ENCODE measurements at places on chromosomes 6 and 20.

GRCh38 chr20:62733891-62734290 is 25.3 kb downstream of the NTSR1 start:
- no peak for DNase-seq

GRCh38 chr20:51019656-51020592 is 3.0 kb downstream of the KCNG1 start:
- DNase-seq, result no peak

DNA sequence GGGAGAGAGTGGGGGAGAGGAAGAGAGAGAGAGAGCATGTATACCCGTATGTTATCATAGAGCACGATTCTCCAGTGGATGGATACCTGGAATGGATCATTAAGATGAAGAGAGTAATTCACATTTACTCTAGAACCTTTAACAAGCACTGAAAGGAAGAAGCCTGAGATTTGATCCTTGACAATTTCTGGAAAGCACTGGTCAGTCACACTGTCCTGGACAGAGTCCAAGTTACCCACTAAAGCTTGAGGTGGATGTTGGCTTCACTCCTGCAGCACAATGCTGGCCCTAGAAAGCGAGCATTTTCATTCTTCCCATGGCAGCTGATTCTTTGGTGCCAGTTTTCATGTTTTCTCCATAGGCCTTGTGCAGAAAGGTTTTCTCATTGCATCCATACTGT is 25.6 kb downstream of the NFYA start:
- DNase-seq, result no peak

DNA sequence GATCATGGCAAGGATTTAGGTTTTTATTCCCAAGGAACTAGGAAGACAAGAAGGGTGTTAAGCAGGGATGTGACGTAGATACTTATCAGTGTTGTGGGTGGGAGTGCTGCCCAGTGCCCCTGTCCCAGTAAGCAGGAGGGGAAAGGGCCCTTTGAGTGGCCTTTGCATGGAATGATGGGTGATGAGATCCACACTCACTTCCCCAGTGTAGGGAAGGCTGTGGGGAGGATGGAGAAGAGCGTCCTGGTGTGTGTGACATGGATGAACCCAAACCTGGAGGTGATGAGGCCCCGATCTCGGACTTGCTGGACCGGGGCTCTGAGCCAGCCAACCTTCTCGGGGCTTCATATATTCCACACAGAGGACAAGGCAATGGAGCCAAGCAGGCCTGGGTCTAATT is 610.9 kb downstream of the CDH26 start:
- no peak for DNase-seq

DNA sequence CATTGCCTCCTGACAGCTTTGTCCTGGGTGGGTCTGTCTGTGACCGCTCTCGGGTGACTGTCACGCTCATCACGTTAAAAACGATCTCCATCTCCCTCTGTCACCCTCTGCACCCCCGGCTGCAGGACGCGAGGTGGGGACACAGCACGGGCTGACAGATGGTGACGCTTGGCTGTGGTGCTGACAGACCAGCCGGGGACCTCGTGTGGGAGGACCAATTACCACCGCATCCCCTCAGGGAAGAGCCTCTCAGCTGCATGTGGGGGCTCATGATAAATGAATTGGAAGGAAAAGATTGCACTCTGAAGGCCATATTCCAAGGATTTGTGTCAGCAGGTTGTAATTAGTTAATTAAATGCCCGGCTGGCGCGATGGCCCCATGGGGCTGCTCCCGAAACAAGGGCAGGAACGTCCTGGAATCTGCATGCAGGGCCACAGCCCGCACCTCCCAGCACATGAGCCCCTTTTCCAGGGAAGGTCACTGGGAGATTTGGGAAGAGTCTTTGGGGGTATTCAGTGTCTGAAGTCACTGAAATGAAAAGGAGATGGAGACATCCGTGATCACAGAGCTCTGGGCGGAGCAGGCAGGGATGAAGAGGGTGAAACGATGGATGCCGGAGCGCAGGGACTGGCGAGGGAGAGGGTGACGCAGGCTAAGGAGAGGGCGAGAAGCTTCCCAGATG is 87.1 kb downstream of the ERMARD start:
- DNase-seq, result no peak

GRCh38 chr20:49888212-49889000 is 26.9 kb downstream of the SPATA2 start:
- DNase-seq, result peak; percentile 57

GRCh38 chr20:17860301-17861197 is 108.0 kb downstream of the SNX5 start:
- DNase-seq, result no peak

DNA sequence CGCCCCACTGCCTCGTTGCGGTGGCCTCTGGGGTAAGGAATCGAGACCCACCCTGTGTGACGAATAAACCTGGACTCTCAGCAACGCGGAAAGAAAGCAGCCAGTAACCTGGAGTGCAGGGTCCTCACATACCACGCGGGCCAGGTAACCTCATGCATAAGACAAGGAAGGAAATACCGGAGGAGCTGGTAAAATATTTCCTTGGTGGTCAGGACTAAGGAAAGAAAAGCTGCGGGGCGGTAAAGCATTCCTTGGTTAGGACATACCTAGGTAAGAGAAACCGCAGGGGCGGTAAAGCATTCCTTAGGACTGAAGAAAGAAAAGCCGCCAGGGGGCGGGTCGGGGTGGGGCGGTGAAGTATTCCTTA is 80.7 kb downstream of the SYTL3 start:
- DNase-seq, result no peak

DNA sequence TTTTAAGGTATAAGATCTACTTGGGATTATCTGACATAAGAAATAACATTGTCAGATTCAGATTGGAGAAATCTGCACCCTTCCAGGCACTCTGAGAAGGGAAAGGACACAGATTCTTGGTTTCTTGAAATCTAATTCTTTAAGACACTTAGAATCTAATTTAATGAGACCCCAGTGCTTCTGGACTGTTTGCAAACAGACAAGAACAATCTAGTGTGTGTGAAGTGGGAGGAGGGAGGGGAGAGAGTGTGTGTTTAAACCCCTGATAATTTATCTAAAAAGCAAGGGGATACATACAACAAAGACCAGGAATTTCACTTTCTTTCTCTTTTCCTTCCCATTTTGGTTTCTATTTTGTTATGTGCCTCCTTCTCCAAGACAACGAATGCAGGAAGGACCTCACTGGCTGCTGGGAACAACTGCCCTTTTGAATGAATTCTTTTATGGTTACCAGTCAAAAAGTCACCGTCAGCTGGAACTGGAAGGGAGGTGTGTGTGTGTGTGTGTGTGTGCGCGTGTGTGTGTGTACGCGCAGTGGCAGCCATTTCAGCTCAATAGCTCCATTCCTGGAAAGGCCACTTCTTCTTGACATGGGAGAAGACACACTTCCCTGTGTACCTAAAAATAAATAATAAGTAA is 129.4 kb downstream of the BCAS1 start:
- DNase-seq, result peak; percentile 77

DNA sequence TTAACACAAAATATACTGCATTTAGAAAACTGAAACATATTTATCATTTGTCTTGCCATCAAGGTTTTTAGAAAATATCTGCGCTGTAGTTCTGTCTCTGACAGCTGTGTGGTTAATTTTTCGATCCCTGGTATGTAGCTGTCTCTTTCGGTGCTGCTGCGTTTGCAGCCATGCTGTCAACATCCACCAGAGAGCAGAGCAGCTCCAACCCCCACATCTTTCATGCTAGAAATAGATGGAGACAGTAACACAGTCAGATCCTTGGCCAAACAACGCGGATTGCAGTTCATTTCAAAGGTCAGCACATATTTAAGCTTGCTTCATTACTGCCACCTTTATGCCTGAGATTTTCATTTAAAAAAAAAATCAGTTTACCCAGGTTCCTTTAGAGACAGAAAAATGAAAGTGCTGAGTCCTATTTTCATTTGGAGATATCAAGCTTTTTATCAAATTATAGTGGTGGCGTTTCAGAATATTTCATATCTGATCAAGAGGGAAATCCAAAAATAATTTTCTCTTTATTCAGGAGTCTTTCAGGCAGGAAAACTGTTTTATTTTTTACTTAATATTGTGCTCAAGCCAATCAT is 157.7 kb upstream of the MMS22L start:
- peak; percentile 9 for DNase-seq

DNA sequence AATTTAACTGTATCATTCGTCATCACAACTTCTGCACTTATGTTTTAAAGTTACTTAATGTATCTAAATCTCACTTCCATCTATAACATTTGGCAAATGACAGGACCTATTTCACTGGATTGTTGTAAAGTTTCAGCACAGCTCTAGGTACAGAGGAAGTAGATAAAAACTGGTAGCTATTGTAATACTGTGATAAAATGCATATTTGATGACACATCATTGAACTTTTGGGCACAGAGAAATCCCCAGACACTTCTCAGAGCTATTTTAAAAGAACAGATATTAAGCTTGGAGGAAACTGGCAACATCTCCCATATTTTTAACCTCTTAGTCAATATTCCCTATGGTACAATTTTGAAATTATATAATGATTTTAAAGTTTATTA is 138.7 kb downstream of the RFPL4B start:
- DNase-seq, result peak; percentile 21

GRCh38 chr20:36866681-36867495 is 9.1 kb upstream of the TLDC2 start:
- no peak for DNase-seq

- DNase-seq, result no peak
These were observed 305.3 kb downstream of the CLIC5 start for GRCh38 chr6:45710304-45710821.

- DNase-seq, result no peak
These were observed 169.8 kb downstream of the ERMARD start for GRCh38 chr6:169921217-169921616.

DNA sequence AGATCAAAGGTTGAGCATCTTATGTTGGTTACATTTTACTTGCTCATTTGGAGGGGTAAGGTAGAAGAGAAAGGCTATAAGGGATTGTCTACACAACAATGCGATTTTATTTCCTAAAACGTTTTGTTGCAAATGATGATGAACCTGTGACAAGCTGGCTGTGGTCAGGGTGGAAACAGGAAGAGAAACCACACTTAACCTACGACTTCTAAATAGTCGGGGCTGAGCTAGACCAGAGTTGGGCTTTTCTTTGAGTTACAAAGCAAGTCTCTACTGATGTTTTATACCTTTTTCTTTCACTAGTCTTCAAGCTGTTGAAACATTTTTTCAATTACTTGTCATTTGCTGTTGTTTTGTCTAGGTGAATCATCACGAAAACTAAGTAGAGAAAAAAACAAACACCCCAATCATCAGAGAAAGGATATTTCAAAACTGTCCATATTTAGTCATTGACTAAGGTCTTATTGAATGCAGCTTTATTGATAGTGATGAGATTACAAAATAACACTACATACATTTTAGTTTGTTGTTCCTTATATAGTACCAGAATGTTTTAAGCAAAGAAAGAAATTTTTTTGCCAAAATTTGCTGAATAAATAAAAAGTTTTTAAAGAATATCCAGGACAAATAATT is 18.0 kb downstream of the KLHL31 start:
- no peak for DNase-seq

GRCh38 chr6:6703699-6704098 is 115.2 kb downstream of the LY86 start:
- no peak for DNase-seq

DNA sequence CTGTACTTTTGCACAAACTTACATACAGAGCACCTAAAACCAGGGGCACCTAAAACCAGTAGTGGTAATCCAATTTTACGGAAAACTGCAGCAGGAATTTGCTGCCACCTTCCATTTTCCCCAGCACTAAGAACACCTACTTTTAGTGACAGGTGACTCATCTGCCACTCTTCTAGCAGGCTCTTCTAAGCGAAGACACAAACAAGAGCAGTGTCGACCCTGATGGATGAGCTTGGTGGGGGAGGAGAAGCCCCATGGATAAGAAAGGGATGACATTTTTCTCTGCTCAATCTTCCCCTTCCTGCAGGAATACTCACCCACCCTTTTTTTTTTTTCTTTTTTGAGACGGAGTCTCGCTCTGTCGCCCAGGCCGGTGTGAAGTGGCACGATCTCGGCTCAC is 116.9 kb downstream of the GMPR start:
- no peak for DNase-seq

DNA sequence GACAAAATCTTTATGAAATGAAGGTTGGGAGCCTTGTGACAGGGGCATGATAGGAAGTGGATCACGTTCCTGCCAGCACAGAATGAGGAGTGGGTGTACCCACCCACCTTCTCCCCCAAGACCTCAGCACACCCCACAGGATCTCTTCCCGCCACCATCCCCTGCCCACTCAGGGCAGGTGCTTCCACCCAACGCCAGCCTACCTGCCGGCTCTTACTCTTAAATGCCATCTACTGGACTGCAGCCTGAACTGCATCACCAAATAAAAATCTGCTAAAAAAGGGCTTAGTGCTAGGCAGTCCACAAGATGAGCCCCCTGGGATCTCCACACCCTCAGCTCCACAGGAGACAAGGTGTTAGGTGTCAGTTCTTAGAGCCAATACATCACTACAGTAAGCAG is 20.6 kb downstream of the DTNBP1 start:
- DNase-seq, result no peak

DNA sequence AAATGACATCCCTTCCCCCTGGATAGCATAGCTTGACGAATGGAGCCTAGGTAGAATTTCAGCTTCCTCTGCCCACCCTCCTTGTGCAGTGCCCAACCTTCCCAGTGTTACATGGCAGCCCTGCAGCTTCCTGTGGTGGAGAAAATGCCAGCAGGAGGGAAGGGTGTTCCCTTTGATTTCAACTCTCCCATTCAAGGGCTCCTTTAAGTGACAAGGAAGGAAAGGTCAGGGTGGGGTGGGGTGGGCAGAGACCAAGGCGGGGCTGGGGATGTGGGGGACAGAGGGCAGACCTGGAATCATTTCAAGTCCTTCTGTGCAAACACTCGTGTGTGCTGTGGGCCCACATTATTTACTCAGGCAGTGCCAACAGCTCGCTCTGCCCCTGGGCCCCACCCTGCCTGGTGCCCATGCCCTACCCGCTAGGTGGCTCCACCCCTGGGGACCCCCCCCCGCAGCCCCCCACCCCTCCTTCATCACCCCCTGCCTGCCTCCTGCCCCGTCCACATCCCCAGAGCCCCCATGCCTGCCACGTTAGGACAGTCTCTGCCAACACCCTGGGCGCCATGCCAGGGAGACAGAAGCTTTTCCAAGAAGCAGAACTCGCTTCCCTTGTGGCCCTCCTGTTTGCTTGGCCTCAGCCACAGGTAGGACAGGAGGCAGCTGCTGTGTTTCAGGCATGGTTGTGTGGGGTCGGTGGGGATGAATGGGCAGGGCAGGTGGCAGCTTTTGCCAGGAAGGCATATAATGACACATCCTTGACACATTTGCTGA is 9.4 kb downstream of the SPDEF start:
- no peak for DNase-seq

All from kidney capillary endothelial cell (primary cell).